ENCODE measurements at places on chromosomes 5 and 9. TPM values are rescaled to one million over a fixed set of nuclear protein-coding genes. Genes with fewer than 3 reads are reported as not detected.

- DNase-seq: no peak
- peaks cover 41% of the 10 kb centered on the region for H3K36me3 ChIP-seq
- peaks cover 12% of the 10 kb centered on the region for H3K4me1 ChIP-seq
- no peak overlapping the region for H3K27ac ChIP-seq
- no peaks in the 10 kb centered on the region for H3K27me3 ChIP-seq
Measured at GRCh38 chr5:143064676-143065075, 294.5 kb downstream of the ARHGAP26 start.

- no peaks in the 10 kb centered on the region for H3K36me3 ChIP-seq
- H3K4me1 ChIP-seq: no peaks in the 10 kb centered on the region
- H3K27ac ChIP-seq: no peak overlapping the region
- H3K4me3 ChIP-seq: no peak overlapping the region
Measured at GRCh38 chr5:127930311-127930710, 153.3 kb upstream of the SLC12A2 start.

GRCh38 chr5:67417839-67418238 is 221.2 kb upstream of the CD180 start:
- no peak overlapping the region for H3K27ac ChIP-seq
- H3K4me1 ChIP-seq: peaks cover 8% of the 10 kb centered on the region
- DNase-seq: no peak
- H3K27me3 ChIP-seq: no peaks in the 10 kb centered on the region

- H3K36me3 ChIP-seq: peaks cover 2% of the 10 kb centered on the region
- H3K27me3 ChIP-seq: peaks cover 23% of the 10 kb centered on the region
- H3K4me3 ChIP-seq: no peak overlapping the region
- peaks cover 9% of the 10 kb centered on the region for H3K4me1 ChIP-seq
- no peak for DNase-seq
- H3K27ac ChIP-seq: no peak overlapping the region
Measured at GRCh38 chr5:138469540-138470321, 4.5 kb downstream of the EGR1 start.

- peaks cover 42% of the 10 kb centered on the region for H3K36me3 ChIP-seq
- peaks cover 70% of the 10 kb centered on the region for H3K4me1 ChIP-seq
- peak within 1 kb of the TSS; percentile 88 for H3K4me3 ChIP-seq
- DNase-seq: peak; percentile 85
Measured at GRCh38 chr5:157108976-157109375, at the start of gene HAVCR2. Gene HAVCR2, minus strand, starts transcription at chr5:157109044. Its CDS starts 61 bp downstream, at chr5:157108983.

GRCh38 chr5:51002368-51002767 is 335.9 kb downstream of the PARP8 start:
- H3K4me1 ChIP-seq: no peaks in the 10 kb centered on the region
- H3K4me3 ChIP-seq: no peak overlapping the region
- no peaks in the 10 kb centered on the region for H3K36me3 ChIP-seq

DNA sequence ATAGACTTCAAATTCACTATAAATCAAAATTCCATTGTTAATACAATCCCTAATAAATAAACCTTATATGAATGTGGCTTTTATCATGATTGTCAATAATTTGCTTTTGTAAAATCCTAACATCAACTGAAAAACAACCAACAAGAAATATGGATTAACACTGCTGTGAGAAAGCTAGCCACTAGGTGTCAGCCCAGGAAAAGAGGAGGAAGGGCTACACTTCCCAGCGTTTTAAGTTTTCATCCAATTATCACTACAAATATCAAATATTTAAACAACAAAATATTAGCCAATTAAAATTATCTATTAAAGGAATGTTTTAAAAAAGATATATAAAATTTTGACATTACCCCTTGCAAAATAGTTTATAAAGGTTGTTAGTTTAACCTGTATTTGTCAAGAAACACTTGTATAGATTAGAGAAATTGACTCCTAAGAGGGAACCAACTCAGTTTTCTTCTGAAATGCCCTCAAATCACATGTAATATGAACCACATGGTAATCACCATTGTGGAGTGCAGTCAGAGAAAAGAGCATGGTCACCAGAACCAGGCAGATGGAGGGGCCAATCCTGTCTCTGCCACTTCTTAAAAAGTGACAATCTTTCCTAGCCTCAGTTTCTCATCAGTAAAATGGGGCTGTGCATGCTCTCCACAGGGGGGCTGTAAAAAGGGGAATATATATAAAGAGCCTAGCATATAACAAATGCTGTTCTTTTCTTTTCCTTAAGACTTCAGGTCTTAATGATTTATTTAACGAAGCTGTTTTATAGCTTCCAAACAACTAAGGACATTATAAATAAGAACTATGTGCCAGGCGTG is 188.2 kb downstream of the CRB2 start:
- no peak overlapping the region for H3K4me3 ChIP-seq
- no peaks in the 10 kb centered on the region for H3K27me3 ChIP-seq
- DNase-seq: no peak
- no peaks in the 10 kb centered on the region for H3K36me3 ChIP-seq
- no peaks in the 10 kb centered on the region for H3K4me1 ChIP-seq

The GPSM1 gene
- 4.5 TPM for total RNA-seq

GRCh38 chr5:73117088-73117740 is 3.2 kb upstream of the TMEM171 start:
- no peak overlapping the region for H3K4me3 ChIP-seq
- H3K27me3 ChIP-seq: peaks cover 85% of the 10 kb centered on the region
- H3K4me1 ChIP-seq: peaks cover 7% of the 10 kb centered on the region
- DNase-seq: no peak
- H3K27ac ChIP-seq: no peak overlapping the region

The CDX1 gene
- total RNA-seq: not detected

DNA sequence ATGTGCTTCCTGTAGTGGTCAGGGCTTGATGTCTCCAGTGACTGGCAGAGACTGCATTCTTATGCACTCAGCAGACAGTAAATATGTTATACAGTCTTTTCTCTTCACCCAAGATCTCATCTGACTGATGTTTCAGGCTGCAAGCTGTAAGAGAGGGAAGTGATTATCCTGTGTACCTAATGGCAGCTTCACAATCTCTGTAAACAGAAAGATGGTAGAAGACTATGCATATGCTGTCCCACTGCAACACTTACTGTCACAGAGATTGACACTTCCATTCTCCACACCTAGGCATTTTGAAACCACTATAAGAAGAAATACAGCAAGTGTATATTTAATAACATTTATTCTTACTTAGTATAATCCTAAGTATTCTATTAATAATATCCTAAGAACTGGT is 97.6 kb upstream of the ANXA1 start:
- H3K4me1 ChIP-seq: no peaks in the 10 kb centered on the region
- H3K36me3 ChIP-seq: no peaks in the 10 kb centered on the region
- H3K4me3 ChIP-seq: no peak overlapping the region
- H3K27me3 ChIP-seq: peaks cover 13% of the 10 kb centered on the region

GRCh38 chr5:77425420-77425819 is 66.7 kb downstream of the WDR41 start:
- DNase-seq: no peak
- no peaks in the 10 kb centered on the region for H3K4me1 ChIP-seq
- H3K4me3 ChIP-seq: no peak overlapping the region
- no peak overlapping the region for H3K27ac ChIP-seq
- H3K27me3 ChIP-seq: no peaks in the 10 kb centered on the region

The SLC1A3 gene
- total RNA-seq: not detected

DNA sequence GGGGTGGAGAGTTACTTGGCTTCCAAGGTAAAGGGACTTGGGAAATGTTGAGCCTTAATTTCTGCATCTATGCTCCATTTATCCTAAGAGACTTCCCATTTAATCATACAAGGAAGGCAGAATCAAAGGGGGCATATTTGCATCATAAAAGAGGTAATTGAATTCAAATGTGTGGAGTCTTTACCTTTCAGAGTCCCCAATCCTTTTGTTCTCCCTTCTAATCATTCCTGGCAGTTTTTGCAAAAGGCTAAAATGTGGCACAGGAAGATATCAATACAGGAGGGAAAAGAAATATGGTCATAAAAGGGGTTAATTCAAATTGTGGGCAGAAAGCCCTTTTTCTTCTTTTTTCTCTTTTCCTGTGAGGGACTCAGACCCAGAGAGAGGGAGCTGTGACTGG is 69.5 kb downstream of the SFXN1 start:
- peaks cover 3% of the 10 kb centered on the region for H3K36me3 ChIP-seq
- no peak overlapping the region for H3K4me3 ChIP-seq
- H3K27me3 ChIP-seq: peaks cover 62% of the 10 kb centered on the region
- no peaks in the 10 kb centered on the region for H3K4me1 ChIP-seq
- H3K27ac ChIP-seq: no peak overlapping the region

DNA sequence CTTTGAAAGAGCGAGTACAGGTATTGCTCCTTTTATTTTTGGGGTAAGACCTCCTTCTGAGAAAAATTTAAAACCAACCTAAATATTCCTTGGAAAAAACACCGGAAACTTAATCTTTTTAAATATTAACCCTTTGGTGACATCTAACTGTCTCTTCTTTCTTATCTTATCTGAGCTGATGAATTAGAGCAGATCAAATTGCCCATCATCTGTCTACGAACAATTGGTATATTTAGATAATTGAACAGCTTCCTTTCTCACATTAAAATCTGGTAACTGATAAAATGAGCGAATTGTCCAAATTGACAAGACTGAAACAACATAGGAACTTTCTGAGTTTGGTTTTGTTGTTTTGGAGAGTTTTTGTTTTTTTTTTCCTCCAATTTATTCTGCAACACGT is 2.0 kb downstream of the ISL1 start:
- peaks cover 12% of the 10 kb centered on the region for H3K4me1 ChIP-seq
- no peaks in the 10 kb centered on the region for H3K36me3 ChIP-seq
- H3K27me3 ChIP-seq: peaks cover 96% of the 10 kb centered on the region
- no peak overlapping the region for H3K27ac ChIP-seq

GRCh38 chr9:18379073-18379811 is 94.7 kb upstream of the ADAMTSL1 start:
- no peaks in the 10 kb centered on the region for H3K4me1 ChIP-seq
- no peak for DNase-seq
- no peaks in the 10 kb centered on the region for H3K27me3 ChIP-seq
- H3K27ac ChIP-seq: no peak overlapping the region

- H3K4me1 ChIP-seq: no peaks in the 10 kb centered on the region
- no peak for DNase-seq
- no peak overlapping the region for H3K27ac ChIP-seq
- peaks cover 26% of the 10 kb centered on the region for H3K27me3 ChIP-seq
- no peaks in the 10 kb centered on the region for H3K36me3 ChIP-seq
Measured at GRCh38 chr9:107481035-107481434, 8.5 kb downstream of the KLF4 start.

The SPZ1 gene
- total RNA-seq: not detected

DNA sequence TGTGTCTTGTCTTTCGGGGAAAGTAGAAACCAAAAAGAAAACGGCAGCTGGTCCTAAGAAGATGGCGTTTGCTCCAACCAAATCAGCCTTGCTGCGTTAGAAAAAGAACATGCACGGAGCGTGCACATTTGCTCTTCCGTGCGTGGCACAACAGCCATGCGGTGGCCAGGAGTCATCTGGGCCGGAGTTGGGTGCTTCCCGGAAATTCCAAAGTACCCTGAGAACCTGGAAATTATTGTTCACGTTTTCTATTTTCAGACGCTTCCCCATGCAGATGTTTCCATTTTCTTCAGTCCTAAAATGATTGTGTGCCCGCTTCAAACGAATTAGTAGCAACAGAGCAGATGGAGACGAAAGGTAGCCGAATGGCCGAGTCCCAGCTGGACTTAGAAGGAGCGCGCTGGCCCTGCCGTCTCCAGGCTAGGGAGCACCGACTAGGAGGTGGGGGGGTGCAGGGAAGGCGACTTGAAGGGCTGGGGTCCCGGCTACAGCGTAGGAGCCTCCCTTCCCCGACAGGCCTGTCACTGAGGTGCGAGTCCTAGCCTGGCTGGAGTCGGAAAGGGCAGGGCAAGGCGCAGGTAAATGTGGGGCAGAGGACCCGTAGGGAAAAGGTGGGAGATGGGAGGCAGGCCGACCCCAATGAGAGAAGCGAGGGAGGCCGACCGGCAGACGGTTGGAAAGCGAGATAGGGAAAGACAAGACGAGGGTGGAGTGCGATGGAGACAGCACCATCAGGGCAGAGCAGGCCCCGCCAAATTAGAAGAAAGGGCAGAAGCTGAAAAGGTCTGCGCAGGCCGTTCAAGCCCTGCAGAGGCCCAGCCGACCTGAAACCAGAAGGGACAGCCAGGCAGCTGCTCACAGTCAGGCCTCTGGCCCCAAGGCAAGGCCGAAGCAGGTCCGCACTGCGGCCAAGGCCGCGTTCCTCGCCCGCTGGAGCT is 1.4 kb downstream of the BARX1 start:
- peaks cover 35% of the 10 kb centered on the region for H3K4me1 ChIP-seq
- peaks cover 3% of the 10 kb centered on the region for H3K36me3 ChIP-seq
- H3K4me3 ChIP-seq: peak overlapping the region; percentile 33
- DNase-seq: no peak
- H3K27ac ChIP-seq: peak overlapping the region; percentile 78

- H3K4me1 ChIP-seq: peaks cover 22% of the 10 kb centered on the region
- H3K27me3 ChIP-seq: peaks cover 46% of the 10 kb centered on the region
- H3K27ac ChIP-seq: no peak overlapping the region
- no peak for DNase-seq
Measured at GRCh38 chr5:77851176-77852067, 75.3 kb upstream of the TBCA start.

The LCNL1 gene
- 0.09 TPM for total RNA-seq

The DOCK8 gene
- total RNA-seq: 389 TPM

- H3K27me3 ChIP-seq: peaks cover 3% of the 10 kb centered on the region
- peak within 1 kb of the TSS; percentile 77 for H3K27ac ChIP-seq
- DNase-seq: no peak
- H3K4me1 ChIP-seq: peaks cover 14% of the 10 kb centered on the region
Measured at GRCh38 chr5:157652377-157652692, at the start of gene SOX30. Gene SOX30, minus strand, starts transcription at chr5:157652438. Its CDS starts 360 bp downstream, at chr5:157652078.

DNA sequence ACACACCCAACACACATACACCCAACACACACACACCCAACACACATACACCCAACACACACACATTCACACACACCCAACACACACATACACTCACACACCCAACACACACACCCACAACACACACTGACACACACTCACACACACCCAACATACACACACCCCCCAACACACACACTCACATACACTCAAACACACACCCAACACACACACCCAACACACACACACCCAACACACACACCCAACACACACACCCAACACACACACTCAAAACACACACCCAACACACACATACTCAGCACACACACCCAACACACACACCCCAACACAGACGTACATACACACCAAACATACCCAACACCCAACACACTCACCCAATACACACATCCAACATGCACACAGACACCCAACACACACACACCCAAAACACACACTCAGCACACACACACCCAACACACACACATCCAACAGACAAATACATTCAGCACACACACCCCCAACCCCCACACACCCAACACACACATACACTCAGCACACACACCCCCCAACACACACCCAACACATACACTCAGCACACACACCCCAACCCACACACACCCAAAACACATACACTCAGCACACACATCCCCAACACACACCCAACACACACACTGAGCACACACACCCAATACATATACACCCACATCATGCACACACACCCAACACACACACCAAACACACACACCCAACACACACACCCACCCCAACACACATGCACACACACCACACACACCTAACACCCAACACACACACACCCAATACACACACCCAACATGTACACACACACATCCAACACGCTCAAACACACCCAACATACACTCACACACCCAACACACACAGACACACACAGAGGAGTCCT is 479.5 kb upstream of the DAP start:
- H3K4me1 ChIP-seq: no peaks in the 10 kb centered on the region
- no peak overlapping the region for H3K27ac ChIP-seq
- no peak for DNase-seq
